ENCODE measurements at places on chromosomes 3 and 15. TPM values are rescaled to one million over a fixed set of nuclear protein-coding genes. Genes with fewer than 3 reads are reported as not detected.

Gene CLDN18
- 0.96 TPM for total RNA-seq

Gene LIPC
- total RNA-seq: 2.9 TPM

Gene TGM4
- 3.1 TPM for total RNA-seq

Gene HTR3E
- total RNA-seq: 0.72 TPM

Gene PROS1
- total RNA-seq: 32.5 TPM

Gene VWA5B2
- total RNA-seq: 1.7 TPM

Gene CLSTN2
- 8.9 TPM for total RNA-seq

Gene KLHL40
- total RNA-seq: not detected

Gene CPEB1
- 9.9 TPM for total RNA-seq

Gene DAZL
- total RNA-seq: 2.9 TPM

Gene RIOX2
- 38.5 TPM for total RNA-seq

Gene CPNE9
- not detected for total RNA-seq

DNA sequence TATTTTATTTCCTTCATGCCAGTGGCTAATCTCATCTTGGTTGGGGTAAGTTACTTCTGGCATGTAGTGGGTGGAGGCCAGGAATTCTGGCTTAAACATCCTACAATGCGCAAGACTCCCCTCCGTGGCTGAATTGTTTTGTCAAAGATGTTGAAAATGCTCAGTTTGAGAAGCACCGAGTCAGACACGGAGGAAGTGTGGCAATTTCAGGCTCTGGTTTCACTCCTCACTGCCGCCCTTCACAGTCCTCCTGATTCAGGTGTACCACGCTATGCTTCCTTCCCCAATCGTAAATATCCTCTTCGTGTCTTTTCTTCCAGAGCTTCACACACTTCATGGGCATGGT, 150.7 kb downstream of the OPA1 start:
- peak; percentile 7 for DNase-seq

- peak; percentile 68 for DNase-seq
Measured at GRCh38 chr3:126197854-126198584, 17.6 kb upstream of the ALDH1L1 start.

DNA sequence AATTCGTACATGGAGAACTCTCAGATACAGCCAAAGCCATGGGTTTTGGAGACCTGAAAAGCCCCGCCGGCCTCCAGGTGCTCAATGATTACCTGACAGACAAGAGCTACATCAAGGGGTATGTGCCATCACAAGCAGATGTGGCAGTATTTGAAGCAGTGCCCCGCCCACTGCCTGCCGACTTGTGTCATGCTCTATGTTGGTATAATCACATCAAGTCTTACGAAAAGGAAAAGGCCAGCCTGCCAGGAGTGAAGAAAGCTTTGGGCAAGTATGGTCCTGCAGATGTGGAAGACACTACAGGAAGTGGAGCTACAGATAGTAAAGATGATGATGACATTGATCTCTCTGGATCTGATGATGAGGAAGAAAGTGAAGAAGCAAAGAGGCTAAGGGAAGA, 23.5 kb downstream of the MYO5A start:
- no peak for DNase-seq

GRCh38 chr15:67839499-67839928, 331 bp downstream of the RNU6-1 start:
- peak; percentile 71 for DNase-seq

DNA sequence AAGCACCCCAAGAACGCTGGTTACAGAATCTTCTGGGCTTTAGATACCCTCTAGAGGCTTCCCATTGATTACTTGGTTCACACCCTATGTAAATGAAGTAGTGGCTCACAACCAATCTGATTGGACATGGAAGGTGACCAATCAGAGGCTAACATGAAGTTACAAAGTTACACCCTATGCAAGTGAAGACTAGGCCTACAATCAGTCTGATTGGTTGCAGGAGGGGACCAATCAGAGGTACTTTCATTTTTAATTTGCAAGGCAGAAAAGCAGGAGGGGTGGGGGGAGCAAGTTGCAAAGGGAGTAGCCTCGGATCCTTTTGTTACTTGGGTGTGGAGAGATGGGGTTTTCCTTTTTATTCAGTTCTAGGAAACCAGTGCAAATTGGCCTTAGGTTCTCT, 11.1 kb upstream of the RTP2 start:
- no peak for DNase-seq

DNA sequence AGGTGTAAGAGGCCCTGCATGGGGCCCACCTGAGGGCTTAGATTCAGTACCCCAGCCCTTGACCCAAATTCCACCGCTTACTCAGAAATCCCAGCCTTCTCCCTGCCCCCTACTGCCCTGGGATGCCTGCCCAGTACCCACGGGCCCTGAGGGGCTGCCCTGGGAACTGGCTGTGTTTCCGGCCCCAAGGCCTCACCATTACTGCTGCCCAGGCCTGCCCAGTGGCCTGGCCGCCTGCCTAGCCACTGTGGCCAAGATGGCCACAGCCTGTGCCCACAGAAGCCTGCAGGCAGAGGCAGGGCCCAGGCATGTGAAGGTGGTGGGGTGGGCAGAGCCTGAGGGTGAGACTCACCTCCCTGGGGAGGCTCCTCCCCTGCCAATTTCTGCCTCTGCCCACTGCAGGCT, 6.1 kb upstream of the PRKCD start:
- DNase-seq: no peak

GRCh38 chr15:55916666-55917409, 76.6 kb downstream of the NEDD4 start:
- no peak for DNase-seq

GRCh38 chr3:58572013-58572633, 5.1 kb downstream of the FAM107A start:
- DNase-seq: no peak

DNA sequence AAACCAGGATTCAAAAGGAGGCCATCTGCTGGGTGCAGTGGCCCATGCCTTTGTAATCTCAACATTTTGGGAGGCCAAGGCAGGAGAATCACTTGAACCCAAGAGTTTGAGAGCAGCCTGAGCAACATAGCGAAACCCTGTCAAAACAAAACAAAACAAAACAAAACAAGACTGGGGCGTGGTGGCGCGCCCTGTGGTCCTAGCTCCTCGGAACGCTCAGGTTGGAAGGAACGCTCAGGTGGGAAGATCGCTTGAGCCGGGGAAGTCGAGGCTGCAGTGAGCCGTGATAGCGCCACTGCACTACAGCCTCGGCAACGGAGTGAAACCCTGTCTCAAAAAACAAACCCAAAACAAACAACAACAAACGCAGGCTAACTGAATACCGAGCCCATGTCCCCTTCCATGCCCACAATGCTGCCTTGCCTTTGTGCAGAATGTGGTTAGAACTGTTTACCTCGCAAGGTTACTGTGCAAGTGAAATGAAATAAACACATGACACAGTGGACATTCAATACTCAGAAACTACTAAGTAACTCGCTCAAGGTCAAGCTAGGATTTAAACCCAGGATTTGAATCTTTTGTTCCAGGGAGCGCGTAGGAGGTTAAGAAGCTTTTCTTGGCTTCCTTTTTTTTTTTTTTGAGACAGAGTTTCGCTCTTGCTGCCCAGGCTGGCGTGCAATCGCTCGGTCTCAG, 766 bp upstream of the EMC4 start:
- DNase-seq: peak; percentile 21

DNA sequence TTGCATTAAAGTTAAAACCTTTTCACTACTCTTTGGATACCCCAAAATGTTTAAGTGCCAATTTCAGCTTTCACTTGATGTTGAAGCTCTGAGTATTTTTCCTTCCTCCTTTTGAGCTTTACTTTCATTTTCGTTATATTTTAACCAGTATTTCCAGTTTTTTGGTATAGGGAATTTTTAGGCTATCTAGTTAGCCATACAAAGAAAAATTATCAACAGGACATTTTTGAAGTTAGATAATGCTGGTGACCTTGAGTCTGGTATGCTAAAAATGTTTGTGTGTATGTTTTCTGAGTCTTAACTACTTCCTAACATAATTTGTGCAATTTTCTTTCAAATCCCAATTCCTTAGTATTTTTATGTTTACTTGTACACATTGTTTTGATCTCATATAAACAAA, 284.8 kb downstream of the OTOL1 start:
- no peak for DNase-seq

- DNase-seq: no peak
Measured at GRCh38 chr3:195556390-195556789, 13.3 kb upstream of the PPP1R2 start.

- DNase-seq: peak; percentile 31
Measured at GRCh38 chr3:30538791-30539190, 67.6 kb upstream of the TGFBR2 start.

GRCh38 chr15:56496635-56497034, 31.7 kb upstream of the MNS1 start:
- peak; percentile 61 for DNase-seq

DNA sequence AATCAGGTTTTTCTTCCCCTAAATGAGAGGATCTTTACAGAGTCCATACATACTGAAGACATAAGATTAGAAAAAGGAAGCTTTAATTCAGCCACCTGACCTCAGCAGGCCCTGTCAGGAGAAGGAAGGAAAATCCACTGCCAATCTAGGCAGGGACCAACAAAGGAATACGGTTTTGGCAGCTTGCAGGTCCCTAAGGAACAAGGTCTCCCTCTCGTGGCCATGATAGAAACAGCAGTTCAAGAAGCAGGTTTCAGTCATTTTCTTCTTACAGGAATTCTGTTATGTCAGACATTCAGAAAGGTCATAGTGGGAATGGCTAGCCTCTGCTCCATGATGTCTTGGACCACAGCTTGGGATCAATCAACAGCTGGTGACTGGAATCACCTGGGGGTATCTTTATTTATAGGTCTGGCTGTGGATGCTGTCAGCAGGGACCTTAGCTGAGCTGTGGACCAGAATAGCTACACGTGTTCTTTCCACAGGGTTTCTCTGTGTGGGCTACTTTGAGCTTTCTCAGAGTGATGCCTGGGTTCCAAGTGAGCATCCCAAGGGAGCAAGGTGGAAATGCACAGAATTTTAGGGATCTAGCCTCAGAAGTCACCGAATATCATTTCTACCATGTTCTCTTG, 9.4 kb upstream of the CMSS1 start:
- peak; percentile 52 for DNase-seq

All from umbilical cord (tissue), 2 donors.